ENCODE measurements at places on chromosomes 13 and 19.
A peak's percentile ranks its signal among the peaks of the same experiment; 100 is the strongest.

DNA sequence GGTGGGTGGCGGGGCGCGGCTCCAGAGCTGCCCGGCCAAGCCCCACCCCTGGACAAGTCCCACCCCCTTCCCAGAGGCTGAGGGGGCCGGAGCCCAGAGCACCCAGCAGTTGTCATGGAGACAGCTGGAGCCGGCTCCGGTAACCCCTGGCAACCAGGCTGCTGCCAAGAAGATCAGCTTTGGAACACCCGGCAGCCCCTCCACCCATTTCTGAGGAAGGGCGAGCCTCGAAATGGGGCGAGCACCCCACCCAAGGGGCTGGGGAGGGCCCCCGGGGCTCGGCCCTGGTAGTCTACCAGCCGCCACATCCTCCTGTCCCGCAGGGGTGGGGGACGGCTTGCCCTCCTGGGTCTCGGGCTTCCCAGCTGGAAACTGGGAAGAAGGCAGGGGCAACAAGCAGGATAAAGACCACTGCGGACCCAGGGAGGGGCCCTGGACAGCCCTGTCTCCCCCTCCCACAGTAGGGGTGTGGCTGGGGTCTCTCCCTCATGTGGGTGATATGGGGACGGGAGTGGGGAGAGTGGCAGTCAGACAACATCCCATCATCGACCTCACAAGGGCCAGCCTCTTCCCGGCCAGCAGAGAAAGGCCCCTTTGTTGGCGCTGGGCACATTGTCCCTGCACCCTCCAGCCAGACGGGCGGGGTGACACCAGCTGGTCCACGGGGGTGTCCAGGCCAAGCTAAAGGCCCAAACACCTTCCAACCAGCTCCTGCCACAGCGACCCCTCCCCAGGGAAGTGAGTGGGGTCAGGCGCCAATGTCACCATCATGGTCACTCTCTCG is 1.5 kb downstream of the CERS1 start:
- DNase-seq: no peak

GRCh38 chr13:75691183-75691582 is 55.1 kb downstream of the LMO7 start:
- DNase-seq: peak; percentile 85

DNA sequence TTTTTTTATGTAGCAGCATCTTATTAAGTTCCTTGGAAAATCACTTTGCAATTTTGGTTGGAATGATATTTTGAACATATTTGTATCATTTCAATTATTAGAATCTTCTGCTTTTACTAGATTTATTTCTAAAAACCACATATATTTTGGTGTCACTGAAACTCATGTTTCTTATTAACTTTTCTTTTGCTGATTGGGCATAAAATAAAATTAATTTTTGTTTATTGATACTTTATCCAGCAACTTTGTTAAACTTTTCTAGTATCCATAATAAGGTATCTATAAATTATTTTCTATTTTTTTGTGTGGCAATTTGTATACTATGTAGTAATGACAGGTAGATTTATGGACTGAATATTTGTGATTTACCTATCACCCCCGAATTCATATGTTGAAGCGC is 556.4 kb upstream of the ATXN8OS start:
- no peak for DNase-seq

DNA sequence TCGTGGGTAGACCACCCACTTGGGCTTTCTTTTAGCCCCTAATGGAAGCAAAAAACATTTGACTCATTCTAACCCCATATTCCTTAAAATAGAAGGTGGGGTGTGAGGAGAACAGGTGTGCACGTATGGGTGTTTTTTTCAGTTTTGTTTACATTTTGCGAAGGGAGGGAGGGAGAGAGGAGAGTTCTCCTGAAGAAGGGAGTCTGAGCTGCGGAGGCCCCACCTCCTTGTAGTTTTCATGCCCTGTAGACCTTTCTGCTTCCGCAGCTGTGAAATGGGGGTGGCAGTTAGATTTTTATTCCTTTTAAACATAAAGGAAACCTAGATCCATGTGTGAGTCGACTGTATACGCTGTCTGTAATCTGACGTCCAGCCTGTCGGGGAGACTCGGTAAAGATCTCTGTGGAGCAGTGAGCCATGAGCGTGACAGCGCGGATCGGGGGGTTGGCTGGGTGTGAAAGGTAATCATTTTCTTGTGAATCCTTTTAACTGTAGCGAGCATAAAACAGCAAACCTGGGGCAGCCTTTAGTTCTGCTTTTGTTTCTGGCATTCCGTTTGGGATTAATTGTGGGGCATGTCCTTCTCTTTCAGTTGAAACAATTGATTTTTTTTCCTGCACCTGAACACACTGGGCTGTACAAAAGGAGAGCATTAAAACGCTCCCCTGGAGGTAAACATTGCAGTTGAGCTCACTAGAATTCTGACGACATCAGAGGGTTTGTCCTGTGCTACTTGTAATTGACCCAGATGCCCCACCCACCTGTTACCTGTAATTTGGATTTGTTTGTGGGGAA is 2.3 kb downstream of the UPF1 start:
- DNase-seq: peak; percentile 21

- peak; percentile 46 for DNase-seq
Observed at GRCh38 chr13:59210543-59210942, 953.2 kb downstream of the DIAPH3 start.

DNA sequence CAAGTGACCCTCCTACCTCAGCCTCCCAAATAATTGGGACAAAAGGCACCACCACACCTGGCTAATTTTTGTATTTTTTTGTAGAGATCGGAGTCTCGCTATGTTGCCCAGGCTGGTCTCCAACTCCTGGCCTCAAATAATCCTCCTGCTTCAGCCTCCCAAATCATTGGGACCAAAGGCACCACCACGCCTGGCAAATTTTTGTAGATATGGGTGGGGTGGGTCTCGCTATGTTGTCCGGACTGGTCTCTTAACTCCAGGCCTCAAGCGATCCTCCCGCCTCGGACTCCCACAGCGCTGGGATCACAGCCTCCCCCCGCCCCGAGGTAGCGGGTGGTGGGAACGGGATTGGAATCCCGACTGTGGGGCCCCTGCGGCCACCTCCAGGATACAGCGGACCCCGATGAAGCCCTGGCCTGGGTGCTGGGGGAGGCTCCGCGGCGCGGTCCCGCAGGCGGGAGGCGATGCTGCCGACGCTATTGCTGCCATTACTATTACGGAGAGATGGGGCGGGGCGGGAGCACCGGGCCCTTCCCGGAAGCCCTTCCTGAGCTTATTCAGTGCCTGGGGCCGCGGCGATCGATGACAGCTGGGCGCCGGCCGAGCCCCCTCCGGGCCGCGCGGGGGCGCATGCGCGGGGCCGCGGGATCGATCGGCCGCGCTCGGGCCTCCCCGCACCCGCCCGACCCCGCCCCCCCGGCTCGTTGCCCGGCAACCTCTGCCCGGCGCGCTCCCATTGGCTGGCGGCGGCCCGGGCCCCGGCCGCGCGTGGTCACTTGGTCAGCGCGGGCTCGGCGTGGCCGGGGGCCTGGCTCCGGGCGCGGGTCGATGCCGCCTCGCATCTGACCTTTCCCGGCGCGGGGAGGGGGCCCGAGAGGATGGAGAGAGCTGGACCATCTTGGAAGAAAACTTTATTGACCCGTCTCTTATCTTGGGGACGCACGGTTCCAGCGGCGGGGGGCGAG is 27.9 kb upstream of the ONECUT3 start:
- peak; percentile 53 for DNase-seq

DNA sequence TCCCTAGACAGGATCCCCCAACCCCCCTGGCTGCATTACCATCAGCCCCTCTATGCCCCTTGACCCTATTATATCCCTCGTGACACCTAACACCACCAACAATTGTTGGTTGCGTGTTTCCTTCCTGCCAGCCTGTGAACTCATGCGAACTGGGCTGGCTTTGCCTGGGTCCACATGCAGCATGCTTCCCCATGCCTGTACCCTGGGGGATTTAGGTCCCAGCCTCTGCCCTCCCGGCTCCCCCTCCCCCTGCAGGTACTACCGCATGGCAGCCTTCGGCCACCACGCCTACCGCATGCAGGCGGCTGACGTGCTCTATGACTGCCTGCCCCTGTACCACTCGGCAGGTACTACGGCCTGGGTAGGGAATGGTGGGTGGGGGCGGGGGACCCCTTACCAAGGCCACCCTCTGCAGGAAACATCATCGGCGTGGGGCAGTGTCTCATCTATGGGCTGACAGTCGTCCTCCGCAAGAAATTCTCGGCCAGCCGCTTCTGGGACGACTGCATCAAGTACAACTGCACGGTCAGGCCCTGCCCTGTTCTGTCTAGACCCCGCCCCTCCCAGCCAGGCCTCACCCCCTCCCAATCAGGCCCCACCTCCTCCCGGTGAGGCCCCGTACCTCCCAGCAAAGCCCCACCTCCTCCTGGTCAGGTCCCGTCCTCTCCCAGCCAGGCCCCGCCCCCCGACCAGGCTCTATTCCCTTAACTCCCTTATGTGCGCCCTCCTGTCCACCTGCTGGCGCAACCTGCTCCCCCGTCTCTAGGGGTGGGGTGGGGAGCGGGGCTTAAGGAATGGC is 18.5 kb downstream of the SLC27A1 start:
- DNase-seq: peak; percentile 69

DNA sequence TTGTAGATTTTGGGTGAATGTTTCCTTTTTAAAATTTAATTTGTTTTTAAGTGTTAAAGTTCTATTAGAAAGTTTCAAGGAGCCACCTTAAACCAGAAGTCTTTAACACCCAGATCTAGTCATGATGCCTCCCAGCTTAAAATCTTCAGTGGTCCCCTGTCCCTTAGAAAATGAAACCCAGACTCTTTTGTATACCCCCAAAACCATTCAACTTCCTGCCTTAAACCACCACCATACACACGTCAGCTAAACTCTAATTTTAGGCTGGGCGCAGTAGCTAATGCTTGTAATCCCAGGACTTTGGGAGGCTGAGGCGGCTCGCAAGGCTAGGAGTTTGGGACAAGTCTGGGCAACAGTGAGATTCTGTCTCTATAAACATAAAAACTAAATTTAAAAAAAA is 37.9 kb downstream of the N4BP2L1 start:
- no peak for DNase-seq

- peak; percentile 90 for DNase-seq
Observed at GRCh38 chr13:79128158-79128557, 277.9 kb downstream of the RBM26 start.
